ENCODE measurements at places on chromosomes 7 and 10.

DNA sequence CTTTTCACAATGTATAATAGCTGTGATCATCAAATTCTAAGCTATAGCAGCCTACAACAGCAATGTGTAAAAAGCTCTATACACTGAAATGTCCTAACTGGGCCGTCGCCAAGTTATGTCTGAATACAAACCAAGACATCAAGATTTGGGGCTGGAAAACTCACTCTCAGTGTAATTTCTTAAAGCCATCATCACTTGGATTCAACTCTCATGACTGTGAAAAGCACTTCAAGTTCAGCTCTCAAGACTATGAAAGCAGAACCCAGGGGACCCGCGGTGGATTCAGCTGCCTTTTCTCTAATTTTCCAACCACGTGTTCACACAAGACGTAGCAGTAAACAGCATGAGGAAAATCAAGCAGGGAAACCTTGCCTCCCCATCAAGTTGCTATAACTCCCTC is 15.8 kb upstream of the ZNRF2 start:
- no peak for DNase-seq

DNA sequence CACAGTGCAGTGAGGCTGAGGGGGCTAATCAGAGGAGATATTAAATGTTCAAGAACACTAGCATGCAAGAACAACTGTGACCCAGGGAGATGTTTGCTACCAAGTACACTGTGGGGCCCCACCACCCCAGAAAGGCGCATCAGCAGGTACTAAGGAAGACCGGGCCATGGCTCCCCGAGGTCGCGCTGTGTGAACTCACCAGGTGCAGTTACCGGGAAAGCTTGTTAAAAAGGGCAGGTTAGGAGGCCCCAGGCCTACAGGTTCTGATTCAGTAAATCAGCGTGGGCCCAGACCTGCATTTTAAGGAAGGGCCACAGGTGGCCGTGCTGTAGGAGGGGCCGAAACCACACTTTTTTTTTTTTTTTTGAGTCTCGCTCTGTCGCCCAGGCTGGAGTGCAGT is 54.6 kb downstream of the TMEM209 start:
- no peak for DNase-seq

- peak; percentile 71 for DNase-seq
Observed at GRCh38 chr7:131735101-131735500, 178.7 kb upstream of the PODXL start.

DNA sequence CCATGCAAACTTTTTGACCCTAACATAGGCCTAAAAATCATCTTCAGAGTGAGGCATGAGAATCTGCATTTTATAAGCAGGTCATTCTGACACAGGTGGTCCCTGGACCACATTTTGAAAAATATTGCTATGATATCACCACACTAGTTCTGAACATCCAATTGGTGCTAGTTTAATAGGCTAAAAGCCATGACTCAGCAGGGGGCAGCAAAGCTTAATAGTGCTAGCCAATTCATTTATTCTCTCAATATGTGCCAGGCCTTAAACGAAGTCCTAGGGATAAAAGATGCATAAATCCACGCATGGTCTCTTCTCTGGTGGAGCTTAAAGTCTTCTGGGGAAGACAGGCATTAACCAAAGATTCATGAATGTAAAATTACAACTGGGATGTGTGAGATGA is 10.2 kb upstream of the SLC25A28 start:
- peak; percentile 39 for DNase-seq
